Inflammatory macrophage (primary cell): ENCODE measurements at places on chromosomes 1 and 21.

GRCh38 chr1:11967028-11967547, 13.2 kb upstream of the MFN2 start:
- peak; percentile 56 for DNase-seq

- DNase-seq: no peak
Measured at GRCh38 chr21:16084776-16085364, 355.1 kb downstream of the USP25 start.

GRCh38 chr1:57307392-57308170, 116.3 kb downstream of the DAB1 start:
- no peak for DNase-seq

DNA sequence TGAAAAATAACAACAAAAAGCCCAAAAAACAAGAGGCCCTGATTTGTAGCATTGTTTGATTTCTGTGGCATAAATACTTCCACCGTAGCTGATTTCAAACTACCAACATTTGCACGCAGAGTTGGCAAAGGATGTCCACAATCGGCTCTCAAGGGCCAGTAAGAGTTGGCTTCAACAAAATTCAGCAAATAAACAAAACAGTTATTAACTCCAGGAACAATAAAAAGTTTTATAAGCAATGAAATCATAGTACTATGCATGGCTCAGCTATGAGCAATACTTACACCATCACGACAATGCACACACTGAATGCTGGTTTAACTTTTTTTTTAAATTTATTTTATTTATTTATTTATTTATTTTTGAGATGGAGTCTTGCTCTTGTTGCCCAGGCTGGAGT, 8.7 kb upstream of the COX20 start:
- DNase-seq: no peak

GRCh38 chr1:3237570-3237969, 168.6 kb downstream of the PRDM16 start:
- no peak for DNase-seq
